ENCODE measurements at places on chromosomes 6 and 20.

GRCh38 chr20:3572151-3572550, 91.0 kb downstream of the GFRA4 start:
- DNase-seq: no peak

DNA sequence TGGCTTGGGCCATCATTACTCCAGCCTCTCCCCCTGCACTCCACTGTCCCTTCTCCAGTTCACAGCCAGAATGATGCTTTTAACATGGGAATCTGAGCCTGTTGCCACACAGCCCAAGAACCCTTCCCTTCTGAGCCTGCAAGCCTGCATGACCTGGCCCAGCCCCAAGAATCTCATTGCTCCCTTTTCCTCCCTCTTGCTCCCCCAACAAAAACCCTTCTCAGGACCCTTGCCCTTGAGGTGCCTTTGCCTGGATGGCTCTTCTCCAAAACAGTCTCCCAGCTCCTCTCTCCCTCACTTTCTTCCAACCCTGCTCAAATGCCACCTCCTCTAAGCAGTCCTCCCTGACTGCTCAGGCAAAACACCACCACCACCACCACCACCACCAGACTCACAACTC, 157.2 kb downstream of the ANKRD60 start:
- no peak for DNase-seq

DNA sequence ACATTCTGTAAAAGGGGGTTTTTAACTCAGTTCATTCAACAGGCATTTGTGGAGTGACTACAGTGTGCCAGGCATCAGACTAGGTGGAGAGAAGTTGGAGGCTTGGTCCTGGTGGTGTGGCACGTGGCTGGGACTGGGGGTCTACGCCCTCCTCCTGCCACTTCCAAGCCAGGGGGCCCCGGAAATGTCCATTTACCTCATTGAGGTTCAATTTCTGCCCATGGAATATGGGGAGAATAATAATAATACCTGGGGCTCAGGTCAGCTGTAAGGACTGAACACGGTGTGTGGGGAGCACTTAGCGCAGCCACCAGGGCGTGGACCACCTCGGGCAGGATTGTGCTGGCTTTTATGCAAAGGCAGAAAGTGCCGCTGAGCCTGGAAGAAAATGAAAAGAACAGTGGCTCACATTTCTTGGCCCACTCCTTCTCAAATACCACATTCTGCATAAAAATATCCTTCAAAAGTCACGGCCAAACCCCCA, 229.4 kb downstream of the ANKRD60 start:
- DNase-seq: no peak

DNA sequence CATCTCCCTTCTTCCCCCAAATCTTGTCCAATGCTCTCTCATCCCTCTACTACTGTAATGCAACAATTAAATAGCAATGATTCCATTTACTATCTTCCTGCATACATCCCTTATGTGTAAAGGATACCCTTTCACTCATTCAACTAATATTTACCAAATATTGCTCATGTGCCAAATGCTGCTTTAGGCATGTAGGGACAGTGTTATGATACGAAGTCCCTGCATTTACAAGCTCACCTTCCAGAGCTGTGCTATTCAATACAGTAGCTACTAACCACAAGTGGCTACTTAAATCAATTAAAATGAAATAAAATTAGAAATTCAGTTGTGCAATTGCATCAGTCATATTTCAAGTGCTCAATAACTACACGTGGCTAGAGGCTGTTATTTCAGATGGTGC, 41.1 kb downstream of the GMDS start:
- no peak for DNase-seq

- DNase-seq: no peak
Observed at GRCh38 chr6:139027620-139028182, 844 bp upstream of the ABRACL start.

DNA sequence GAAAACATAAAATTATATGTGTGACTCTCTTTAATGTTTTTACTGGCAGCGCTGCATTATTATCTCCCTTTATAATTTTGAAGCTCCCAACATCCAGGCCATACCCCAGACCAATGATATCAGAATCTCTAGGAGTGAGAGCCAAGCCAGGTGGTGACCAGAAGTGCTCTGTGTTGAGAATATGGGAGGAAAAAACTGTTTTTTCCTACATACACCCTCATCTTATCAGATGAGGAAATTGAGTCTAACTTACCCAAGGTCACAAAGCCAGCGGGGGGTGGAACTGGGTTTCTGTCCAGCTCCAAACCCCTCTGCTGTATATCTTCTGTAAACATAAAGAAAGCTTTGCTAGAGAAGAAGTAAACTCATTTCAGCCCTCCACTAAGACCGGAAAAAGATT, 42.5 kb downstream of the LY86 start:
- no peak for DNase-seq

DNA sequence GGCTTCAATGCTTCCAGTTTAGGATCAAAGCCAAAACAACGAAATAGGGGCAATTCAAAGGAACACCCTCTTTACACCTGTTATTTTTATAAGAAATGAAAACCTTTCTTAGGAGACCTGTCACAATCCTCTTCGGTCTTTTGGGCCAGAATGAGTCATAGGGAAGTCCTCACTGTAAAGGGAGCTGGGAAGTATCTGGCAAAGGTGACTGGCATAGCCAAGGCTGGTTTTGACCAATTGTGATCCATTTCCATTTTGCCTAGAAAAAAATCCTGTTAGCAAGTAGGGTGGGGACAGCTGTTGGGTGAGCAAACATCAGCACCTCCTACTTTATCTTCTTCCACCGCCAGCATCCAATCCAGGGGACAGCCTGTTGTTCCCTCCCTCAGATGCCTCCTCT, 343.2 kb upstream of the SULF2 start:
- DNase-seq: no peak

- DNase-seq: no peak
Observed at GRCh38 chr6:26531897-26532296, 6.3 kb upstream of the HMGN4 start.

DNA sequence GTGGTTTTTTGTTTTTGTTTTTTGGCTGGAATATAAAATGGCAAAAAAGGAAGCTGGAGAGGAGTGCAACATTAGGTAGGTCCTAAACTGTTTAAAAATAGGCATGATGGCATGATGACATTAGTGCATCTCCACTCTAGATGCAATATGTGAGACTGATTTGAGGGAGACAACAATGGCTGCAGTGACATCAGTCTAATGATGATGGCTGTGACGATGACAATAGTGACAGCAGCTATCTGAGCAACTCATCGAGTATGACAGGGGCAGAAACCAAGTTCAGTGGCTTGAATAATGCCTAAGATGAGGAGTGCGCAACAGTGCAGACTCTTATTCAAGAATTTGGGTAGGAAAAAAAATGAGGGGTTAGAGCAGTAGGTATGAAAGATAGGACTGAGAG, 82.0 kb downstream of the HS3ST5 start:
- DNase-seq: no peak

DNA sequence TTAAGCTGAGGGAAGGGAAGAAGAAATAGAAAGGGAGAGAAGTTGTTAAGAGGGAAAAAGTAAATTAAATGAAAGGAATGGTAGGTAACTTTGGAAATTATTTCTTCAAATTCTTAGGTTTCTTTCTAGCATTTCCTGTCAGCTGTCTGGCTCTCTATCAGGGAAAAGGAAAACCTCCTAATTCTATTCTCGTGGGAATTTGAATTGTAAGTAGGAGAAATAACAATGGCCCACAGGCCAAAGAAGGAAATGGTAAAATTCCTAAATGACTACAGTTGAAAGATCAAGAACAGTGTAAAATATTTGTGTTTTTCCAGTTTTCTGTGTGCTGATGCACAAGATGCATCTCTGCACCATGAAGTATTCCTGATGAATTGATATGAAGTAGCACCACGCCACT, 173.0 kb downstream of the IBTK start:
- no peak for DNase-seq

GRCh38 chr20:3753501-3754275, 13.9 kb downstream of the ADISSP start:
- DNase-seq: no peak

DNA sequence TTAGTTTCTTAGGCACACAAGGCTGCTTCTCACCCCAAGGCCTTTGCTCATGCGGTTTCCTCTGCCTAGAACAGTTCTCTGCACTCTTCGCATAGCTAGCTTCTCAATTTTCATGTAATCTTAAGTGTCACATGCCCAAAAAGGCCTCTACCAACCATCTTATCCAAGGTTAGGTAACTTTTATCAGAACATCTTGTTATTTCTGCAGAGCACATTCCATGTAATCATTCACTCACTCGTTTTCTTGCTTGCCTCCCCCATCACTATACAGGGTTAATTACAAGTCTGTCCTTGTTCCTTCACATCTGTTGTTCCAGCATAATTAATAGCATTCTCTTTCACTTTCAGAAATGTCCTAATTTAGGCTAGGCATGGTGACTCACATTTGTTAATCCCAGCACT, 53.8 kb downstream of the NCOA6 start:
- DNase-seq: no peak

DNA sequence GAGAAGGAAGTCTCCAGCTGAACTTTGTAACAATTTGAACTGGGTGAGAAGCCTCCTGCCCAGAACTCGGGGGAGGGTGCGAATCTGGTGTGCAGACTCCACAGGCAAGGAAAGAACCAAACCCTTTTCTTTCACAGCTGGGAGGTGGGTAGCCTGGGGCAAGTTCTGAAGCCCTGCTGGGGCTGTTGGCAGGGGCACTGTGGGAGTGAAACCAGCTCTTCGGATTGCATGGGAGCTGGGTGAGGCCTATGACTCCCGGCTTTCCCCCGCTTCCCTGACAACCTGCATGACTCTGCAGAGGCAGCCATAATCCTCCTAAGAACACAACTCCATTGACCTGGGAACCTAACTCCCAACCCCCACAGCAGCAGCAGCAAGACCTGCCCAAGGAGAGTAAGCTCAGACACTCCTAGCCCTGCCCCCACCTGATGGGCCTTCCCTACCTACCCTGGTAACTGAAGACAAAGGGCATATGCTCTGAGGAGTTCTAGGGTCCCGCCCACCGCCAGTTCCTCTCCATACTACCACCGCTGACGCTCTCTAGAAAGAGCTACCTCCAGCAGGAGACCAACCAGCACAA, 37.5 kb downstream of the SOD2 start:
- no peak for DNase-seq

- no peak for DNase-seq
Observed at GRCh38 chr6:157036245-157036711, 259.1 kb downstream of the ARID1B start.

DNA sequence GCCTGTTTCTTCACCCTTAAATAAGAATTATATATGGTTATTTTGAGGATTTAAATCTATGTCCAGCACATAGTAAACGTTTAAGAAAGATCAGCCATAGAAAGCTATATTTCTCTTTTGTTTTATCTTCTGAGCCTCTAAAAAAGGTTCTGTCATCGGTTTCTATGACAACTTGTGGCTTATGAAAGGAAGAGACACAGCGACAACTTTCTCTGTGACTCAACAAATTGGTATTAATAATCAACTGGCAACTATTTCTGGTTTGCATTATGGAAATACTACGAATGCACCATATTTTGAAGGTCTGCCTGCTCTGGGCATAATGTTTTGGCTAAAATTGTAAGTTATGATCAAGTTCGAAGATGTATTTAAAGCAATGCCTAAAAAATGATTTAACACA, 751.0 kb downstream of the CD109 start:
- DNase-seq: no peak

DNA sequence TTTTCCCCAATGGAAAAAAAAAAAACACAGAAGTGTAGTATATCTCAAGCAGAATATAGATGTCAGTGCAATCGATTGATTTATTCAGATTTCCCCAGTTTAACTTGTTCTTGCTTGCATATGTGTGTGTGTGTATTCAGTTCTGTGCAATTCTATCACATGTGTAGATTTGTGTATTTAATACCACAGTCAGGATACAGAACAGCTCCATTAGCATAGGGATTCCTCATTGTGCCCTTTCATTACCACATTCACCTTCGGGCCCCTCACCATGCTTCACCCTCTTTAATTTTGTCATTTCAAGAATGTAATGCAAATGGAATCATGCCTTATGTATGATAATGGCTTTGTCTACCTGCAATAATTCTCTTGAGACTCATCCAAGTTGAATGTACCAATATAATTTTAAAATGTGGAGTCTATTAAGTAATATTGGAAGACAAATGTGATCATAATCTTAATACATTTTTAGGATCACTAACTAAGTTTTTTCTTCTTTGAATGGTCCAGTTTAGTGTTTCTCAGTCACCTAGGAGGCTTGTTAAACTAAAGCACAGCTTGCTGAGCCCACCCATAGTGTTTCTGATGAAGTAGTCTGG, 187.9 kb downstream of the TENT5A start:
- DNase-seq: no peak

DNA sequence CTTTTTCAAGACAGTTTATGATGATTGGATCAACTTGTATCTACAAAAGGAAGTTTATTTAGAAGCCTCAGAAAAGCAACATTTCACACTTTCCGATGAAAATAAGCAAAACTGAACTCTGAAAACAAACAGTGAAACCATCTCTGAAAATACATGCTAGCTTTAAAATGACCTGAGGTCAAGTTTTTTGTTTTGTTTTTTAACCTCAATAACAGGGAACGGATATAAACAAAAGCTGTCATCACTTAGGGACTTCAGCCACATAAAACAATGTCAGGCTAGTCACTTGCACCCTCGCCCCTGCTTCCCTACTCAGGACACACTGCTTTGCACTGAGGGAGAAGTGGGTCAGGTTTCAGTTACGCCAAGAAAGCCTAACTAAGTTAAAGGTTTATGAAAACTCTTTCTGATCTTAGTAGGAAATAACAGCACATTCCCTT, 11.6 kb downstream of the BACH2 start:
- DNase-seq: no peak

DNA sequence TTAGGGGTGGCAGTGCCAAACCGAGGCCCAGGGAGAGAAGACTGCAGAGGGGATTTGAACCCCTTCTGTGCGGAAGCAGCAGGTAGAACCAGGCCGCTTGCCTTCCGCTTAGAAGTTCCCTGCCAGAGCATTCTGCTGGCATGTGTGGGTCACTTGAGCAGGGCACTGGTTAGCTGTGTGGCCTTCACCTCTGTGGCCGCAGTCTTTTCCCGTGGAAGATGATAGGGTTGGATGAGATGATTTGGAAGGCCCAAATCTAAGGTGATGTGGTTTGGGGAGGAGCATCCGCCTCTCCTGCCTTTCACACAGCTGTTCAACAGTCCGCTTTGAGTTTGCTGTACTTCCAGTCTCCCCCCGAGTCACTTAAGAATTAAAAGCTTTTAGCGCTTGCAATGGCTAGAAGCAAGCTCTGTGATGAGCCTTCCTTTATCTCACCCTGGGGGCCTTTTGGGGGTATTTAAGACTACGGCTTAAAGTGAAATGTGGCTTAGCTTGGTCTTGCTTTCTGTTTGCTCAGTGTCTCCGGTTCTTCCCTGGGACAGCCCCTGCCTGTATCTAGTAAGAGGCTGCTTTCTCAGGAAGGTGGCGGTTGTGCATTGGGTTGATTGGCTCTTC, 743 bp downstream of the CMTR1 start:
- no peak for DNase-seq

- DNase-seq: no peak
Observed at GRCh38 chr20:60729135-60729900, 522.7 kb upstream of the CDH4 start.

DNA sequence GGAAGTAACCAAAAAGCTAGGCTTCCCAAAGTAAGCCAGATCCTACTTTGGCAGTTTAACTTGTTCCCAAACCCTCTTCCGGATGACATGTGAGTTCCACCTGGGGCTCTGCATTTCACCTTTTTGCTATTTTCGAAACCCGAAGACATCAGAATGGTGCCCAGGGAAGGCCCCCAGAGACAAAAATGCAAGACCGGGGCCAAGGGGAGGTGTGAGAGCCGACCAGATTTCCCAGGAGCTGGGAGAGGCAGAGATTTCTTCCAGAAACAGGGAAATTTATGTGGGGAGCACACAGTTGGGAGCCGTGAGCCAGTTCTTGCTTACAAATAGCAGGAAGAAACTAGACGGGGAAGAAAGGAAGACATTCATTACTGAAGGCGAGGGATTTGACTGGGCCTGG, 209.7 kb downstream of the ZNF217 start:
- no peak for DNase-seq

- DNase-seq: no peak
Observed at GRCh38 chr6:129767776-129768485, 58.0 kb upstream of the ARHGAP18 start.
